ENCODE measurements at places on chromosomes 2 and 18.

- DNase-seq = no peak
These were observed 45.7 kb upstream of the NEMP2 start for GRCh38 chr2:190579915-190580846.

- DNase-seq = no peak
These were observed 69.3 kb downstream of the MAPK4 start for GRCh38 chr18:50629148-50629631.

GRCh38 chr2:21103274-21103891 lies 20.4 kb upstream of the TDRD15 start:
- no peak for DNase-seq

DNA sequence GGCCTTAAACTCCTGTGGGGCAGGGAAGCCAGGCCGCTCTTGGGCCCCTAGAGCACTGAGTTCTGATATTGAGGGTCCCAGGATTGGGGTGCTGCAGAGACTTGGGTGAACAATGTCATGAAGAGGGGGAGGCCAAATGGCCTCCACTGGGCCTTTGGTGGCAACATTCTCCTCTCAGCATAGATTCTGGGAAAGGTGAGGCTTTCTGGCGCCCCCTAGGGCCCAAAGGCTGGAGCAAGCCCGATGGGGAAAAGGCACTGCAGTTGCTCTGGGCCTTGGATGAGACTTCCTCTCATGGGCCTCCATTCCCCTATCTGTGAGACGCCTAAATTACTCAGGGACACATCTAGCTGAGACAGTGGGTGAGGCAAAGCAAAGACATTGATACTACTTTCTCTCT lies 84.8 kb downstream of the ACAA2 start:
- peak; percentile 6 for DNase-seq

DNA sequence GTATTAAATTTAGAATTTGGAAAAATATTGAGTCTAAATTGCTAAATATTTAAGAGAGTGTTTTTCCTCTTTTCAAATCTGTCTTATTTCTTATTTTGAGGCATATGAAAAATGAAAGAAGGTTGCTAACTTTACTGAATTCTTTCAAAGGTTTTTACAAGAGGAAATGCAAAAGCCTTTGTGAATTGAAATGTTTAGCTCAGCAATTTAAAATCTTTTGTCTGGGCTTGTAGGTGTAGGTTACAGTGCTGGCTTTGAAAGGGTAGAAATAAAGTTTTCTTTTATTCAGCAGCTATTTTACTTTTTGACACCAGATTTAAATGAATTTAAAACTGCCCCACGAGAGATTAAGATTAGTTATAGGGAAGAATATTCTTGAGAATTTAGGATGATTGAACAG lies 192.0 kb downstream of the CDH7 start:
- DNase-seq = no peak

GRCh38 chr18:58695772-58696171 lies 24.5 kb downstream of the MALT1 start:
- no peak for DNase-seq

GRCh38 chr2:237782181-237782580 lies 16.4 kb upstream of the RBM44 start:
- no peak for DNase-seq

- DNase-seq = peak; percentile 47
These were observed 1.3 kb downstream of the HDAC4 start for GRCh38 chr2:239399433-239399920.

DNA sequence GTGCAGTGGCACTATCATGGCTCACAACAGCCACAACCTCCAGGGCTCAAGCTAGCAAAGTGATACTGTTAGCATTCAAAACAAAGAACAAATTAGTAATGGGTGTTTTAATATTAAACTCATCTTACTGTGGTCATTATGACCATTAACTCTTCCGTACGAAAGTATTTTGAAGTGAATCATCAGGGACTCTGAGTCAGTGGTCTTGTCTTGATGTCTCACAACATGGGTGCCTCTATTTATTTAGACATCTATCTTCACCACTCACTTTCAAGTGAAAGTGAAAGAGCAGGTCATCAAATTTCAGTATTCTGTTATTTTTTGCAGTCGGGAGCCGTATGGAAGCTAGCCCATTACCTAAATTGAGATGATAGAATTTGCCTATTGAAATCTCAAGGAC lies 1118.2 kb downstream of the DPP10 start:
- no peak for DNase-seq

- no peak for DNase-seq
These were observed 16.6 kb upstream of the PIEZO2 start for GRCh38 chr18:11165952-11166351.

GRCh38 chr2:236521556-236521955 lies 48.1 kb upstream of the ACKR3 start:
- DNase-seq = no peak

GRCh38 chr18:23703987-23704384 lies 14.7 kb downstream of the LAMA3 start:
- no peak for DNase-seq

DNA sequence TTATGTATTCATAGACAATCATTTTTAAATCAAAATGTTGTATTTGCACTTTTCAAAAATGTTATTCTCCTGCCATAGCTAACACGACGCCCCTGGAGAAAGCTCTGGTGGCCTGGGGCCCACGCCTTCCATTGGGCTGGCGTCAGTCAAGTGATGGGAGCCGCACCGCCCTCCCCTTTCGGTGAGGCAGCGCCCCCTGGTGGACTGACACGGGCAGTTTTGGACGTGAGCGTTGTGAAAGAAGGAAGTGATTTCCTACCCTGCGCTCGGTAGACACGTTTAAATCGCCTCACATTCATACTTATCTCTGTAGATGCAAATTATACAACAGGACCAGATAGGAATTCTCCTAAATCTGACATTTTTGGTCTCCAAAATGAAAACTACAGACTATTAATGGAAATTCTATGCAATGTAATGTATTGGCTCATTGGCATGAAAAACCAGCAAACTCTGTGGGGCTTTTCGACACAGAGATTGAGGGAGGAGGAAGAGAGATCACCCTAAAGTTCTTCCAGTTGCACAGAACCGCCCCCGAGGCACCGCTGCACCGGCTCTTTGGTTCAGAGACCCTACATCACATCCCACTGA lies 326.2 kb upstream of the SOX11 start:
- DNase-seq = no peak

- DNase-seq = no peak
These were observed 82.0 kb upstream of the PPM1B start for GRCh38 chr2:44086629-44087028.

- DNase-seq = no peak
These were observed 69.7 kb downstream of the ZNF532 start for GRCh38 chr18:58934356-58934755.

DNA sequence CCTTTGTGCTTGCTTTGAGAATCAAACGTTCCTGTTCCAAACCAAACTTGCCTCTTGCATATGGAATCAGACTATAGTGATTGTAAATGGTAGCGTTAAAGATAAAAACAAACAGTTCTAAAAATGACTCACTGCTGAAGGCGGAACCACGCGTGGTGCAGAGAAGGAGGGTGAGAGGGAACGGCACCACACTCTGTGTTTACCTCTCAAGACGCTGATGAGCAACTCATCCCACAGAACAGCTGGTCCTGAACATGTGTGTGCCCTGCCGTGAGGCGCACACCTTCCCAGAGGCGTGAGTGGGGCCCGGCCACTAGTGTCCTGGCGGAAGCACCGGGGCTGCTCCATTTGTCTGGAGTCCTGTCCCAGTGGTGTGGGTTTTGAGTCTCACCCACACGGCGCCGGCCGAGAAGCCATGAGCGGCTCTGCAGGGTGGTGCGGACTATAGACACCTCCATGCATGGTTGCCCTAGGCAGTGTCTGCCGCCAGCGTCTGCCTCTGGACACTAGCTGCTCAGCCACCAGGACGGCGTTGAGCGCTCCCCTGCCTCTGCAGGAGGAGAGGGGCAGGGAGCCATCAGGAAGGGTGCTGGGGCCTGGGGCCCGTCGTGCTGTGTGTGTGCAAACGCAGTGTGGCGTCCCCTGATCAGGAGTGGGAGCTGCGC lies 52.1 kb downstream of the NFATC1 start:
- no peak for DNase-seq

DNA sequence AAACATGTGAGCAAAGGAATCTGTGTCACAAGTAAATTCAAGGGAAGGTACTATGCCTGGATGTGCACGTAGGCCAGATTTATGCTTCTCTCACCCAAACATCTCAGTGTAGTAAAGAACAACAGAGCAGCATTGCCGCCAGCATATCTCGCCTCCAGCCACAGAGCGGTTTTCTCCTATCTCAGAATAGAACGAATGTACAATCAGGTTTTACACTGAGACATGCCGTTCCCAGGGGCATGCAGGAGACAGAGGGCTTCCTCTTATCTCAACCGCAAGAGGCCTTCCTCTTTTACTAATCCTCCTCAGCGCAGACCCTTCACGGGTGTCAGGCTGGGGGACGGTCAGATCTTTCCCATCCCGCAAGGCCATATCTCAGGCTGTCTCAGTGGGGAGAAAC lies 175.3 kb downstream of the RPIA start:
- DNase-seq = no peak

DNA sequence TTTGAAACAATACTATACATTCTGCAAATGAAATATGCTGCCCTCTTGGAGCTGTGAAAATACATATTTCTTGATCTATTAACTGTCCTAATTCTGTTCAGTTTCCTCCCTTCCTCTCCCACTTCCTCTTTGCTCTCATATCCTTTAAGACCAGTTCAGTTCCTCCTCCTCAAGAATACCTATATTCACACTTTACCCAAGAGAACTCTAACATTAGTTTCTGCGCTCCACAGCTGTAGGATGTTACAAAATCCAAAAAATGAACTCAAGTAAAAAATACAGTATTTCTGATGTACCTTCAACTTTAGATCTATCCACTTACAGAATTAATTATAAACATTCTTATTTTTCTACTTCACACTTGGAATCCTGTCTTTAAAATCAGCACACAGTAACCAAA lies 5.4 kb downstream of the ITSN2 start:
- DNase-seq = no peak

DNA sequence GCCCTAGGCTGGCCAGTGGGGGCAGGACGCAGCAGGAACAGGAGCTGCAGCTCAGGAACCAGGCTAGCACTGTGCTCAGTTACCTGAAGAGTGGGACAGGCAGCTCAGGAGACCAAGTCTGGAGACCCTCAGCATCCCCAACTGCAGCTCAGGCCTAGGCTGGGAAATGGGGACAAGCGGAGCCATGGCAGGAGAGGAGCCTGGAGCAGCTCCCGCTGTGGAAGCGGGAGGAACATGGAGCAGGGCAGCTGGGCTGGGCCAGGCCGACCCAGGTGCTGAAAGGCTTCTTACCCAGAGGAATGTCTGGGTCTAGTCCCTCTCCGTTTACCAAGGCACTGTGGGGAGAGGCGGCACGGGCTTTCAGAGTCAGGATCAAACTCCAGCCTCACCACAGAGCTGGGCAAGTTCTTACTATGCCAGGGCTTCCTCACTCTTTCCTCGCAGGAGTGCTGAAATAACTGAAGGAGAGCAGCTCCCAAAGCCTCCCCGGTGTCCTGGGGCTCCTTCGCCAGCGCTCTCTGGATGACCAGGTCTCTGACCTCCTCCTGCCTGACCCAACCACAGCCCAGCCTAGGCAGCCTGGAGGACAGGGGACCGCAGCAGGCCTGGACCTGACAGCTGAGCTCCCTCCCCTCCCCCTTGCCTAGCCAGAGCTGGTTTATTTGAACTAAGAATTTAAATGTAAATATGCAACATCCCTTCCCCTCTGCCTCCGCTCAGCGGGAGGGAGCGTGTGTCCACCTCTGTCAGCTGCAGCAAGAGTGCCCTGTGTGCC lies 247.8 kb upstream of the SIX2 start:
- no peak for DNase-seq

DNA sequence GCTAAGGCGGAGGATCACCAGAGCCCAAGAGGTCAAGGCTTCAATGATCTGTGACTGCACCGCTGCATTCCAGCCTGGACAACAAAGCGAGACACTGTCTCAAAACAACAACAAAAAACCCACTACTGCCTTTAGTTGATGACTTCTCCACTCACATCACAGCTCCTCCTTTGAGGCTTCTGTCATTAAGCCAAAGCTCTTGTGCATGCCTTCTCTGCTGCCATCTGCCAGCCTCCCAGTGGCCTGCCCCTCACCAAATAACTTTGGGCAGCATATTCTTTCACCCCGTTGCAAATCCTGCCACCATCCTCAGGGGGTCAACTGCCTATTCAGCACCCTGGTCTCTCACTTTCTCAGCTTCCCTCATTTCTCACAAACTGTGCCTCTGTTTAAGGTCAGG lies 27.5 kb downstream of the OSBPL1A start:
- DNase-seq = no peak

- no peak for DNase-seq
These were observed 248.9 kb downstream of the DCC start for GRCh38 chr18:52588931-52589330.

DNA sequence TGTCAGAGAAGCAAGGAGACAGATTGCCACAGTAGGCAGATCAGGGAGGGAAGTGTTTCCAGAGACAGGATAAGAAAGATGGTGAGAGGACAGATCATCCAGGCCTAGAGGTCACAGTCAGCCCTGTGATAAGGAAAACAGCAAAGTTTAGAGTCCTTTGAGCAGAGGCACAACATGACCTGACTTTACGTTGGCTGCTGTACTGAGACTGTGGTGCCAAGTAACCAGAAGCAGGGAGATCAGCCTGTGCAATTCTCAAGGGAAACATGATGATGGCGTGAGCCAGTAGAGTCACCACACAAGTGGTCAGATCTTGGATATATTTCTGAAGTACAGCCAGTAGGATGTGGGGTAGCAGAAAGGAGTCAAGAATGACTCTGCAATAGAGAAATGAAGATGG lies 43.7 kb downstream of the SMC6 start:
- no peak for DNase-seq

DNA sequence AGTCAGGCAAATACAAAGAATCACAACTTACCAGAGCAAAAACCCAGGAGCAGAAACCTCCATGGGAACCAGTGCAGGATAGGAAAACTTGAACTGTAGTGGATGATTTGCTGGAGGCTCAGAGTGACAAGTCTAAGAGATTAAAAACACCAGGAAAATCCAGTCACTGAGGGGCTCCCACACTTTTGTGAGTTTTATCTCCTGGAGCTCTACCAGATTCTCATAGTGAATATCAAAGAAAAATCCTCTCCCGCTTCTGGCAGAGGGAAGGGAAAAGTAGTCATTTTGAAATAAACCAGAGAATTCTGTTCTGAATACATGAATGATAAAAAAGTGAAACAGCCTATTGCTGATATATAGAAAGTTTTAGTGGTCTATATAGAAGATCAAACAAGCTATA lies 23.1 kb downstream of the NABP1 start:
- DNase-seq = no peak

GRCh38 chr2:182179176-182179575 lies 193.5 kb downstream of the PPP1R1C start:
- DNase-seq = no peak

GRCh38 chr2:55112229-55113031 lies 62.2 kb upstream of the RTN4 start:
- no peak for DNase-seq

DNA sequence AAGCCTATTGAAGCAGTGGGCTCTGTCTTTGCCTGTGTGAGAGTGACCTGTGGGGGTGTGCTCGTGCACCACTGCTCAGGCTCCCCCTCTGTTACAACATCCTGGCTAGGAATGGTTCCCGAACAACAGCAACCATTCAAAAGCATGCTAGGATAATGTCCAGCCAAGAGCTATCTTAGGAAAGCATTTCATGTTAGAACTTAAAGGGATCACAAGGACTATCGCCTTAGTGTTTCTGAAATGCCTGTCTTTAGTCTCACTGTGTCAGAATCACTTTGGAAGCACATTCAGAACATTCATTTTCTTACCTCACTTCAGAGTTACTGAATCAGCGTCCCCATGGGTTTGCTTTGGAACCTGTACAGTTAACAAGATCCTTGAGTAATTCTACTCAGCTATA lies 134.9 kb upstream of the DSEL start:
- DNase-seq = no peak

GRCh38 chr2:76516861-76517573 lies 806.3 kb upstream of the GCFC2 start:
- DNase-seq = no peak

All from CD4-positive, alpha-beta T cell treated with Interleukin-2 at 100 ng/mL for 4 hours (primary cell).